ENCODE measurements at places on chromosomes 3 and 15.

GRCh38 chr3:58256061-58256460, 18.5 kb downstream of the ABHD6 start:
- DNase-seq = no peak
- H3K27ac ChIP-seq = no peak overlapping the region
- no peak overlapping the region for H3K4me3 ChIP-seq
- peaks cover 20% of the 10 kb centered on the region for H3K36me3 ChIP-seq

DNA sequence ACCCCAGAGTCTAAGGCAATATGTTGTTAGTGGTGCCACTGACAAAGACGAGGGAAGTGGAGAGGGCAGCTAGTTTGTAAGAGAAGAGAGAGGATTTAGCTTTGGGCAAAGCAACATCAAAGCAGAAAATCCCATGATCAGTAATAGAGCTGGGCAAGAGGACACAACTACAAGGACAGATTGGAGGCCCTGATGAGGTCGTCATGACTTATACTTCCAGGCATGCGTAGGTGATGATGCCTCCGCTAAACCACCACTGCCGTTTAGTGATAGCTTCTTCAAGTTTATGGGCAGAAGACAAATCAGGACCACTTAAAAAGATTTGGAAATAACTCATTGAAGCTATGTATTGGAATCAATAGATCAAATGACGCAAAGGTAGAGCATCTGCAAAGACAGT, 2.6 kb downstream of the HRG start:
- DNase-seq = no peak
- no peak overlapping the region for H3K4me3 ChIP-seq
- no peaks in the 10 kb centered on the region for H3K36me3 ChIP-seq
- H3K4me1 ChIP-seq = no peaks in the 10 kb centered on the region

DNA sequence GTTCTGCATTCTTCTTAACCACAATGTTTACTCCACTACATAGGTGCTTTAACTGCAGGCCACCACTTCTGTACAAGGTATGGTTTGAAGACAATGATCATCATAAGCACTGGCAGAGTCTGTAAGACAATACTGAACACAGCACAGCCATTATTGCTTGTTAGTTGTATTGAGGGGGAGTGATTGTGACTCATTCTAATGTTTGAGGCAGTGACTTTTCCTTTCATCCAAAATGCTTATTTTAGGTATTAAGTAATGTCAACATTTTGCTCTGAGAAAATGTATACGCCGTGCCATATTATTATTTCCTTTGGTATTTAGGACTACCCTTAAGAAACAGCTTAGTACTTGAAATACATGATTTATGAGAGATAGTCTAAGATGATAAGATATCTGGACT, 618.2 kb upstream of the ZNF717 start:
- no peaks in the 10 kb centered on the region for H3K4me1 ChIP-seq
- no peaks in the 10 kb centered on the region for H3K27me3 ChIP-seq
- H3K36me3 ChIP-seq = no peaks in the 10 kb centered on the region

- no peaks in the 10 kb centered on the region for H3K27me3 ChIP-seq
Observed at GRCh38 chr3:152257563-152258035, 11.1 kb upstream of the MBNL1 start.

DNA sequence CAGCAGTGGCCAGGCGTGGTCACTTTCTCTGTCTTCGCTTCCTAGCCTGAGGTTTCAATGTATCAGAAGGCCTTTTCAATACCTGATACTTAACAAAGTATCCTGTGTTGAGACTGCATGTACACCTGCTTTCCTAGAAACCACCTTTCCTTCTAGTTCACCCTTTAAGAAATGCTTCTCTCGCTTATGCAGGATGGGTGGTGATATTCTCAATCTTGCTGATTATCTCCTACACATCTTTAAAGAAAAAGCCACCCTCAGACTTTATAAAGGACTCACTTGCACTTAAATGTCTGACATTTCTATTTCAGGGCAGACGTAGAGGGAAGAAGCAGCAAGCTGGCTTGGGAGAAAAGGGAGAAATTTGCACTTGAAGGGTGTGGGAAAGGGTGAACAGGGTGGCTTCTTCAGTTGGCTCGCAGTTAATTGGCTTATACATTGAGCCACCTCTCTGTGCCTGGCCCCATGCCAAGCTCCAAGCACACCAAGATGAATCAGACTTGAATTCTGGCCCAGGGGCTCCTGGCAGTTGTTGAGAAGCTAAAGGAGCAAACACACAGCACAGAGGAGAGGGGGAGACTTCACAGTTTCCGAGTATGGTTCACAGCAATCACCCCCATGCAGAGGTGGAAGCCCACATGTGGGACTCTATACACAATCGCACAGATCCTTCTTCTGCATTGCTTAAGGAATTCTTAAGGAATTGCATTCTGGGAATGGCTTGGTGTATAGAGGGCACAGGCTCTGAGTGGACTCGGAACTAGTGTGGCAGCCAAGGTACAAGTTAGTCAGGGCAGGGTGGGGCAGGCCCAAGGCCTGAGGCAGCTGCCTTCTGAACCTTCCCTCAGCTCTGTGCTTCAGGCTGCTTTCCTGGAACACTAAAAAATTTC, 1.3 kb downstream of the ARL6IP5 start:
- H3K36me3 ChIP-seq = peaks cover 13% of the 10 kb centered on the region
- DNase-seq = peak; percentile 91
- H3K27me3 ChIP-seq = no peaks in the 10 kb centered on the region
- peak overlapping the region; percentile 85 for H3K4me3 ChIP-seq
- peaks cover 68% of the 10 kb centered on the region for H3K4me1 ChIP-seq

DNA sequence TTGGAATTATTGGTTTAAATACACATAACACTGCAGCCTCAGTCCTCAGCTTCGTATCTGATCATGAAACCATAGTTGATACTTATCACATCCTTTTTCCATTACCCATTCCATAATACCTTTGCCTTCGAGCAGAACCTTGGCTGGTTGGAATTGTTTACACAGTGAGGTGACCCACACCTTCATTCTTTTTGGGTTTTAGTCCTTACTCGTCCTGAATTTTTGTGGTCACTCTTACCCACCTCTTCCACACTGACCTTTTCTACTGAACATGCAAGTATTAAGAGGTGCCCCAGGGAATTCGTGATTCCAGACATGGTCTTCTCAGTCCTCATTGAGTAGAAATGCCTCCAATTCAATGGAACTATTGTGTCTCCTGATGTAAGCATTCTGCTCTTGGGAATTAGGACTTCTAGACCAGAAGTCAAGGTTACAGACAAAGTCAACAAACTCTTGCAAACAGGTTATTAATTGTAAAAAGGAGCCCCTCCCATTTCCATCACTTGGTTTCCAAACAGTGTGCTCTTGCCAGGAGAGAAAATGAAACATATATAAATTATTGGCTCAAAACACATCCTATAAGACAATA, 37.7 kb downstream of the SCN11A start:
- no peaks in the 10 kb centered on the region for H3K27me3 ChIP-seq
- DNase-seq = no peak
- no peak overlapping the region for H3K4me3 ChIP-seq
- H3K36me3 ChIP-seq = no peaks in the 10 kb centered on the region
- H3K27ac ChIP-seq = no peak overlapping the region

DNA sequence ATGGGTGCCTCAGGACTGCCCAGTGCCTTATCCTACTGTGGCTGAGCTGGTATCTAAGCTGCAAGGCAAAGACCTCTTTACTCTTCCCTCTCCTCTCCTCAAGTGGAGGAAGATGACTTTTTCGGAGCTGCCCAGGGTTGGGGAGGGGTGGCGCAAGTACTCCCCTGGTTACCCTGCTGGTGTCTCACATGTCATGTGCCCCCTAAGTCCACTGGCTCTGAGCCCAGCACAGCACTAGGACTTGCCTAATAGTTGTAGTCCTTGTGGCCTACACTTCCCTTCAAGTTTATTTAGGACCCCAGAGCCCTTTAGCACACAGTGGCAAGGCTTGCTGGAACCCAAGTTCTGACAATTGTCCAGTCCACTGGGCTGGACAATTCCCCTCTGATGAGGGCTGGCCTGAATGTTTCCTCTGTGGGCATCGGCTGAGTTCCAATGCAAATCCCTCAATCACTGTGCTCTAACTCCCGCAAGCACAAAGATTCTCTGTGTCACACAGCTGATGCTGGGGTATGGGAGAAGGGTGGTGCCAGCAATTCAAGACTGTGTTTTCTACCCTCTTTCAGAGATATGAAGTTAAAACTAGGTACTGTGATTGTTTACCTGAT, 60.4 kb downstream of the UQCC5 start:
- no peak for DNase-seq
- H3K36me3 ChIP-seq = peaks cover 23% of the 10 kb centered on the region
- H3K27ac ChIP-seq = no peak overlapping the region
- no peaks in the 10 kb centered on the region for H3K4me1 ChIP-seq
- no peak overlapping the region for H3K4me3 ChIP-seq
- H3K27me3 ChIP-seq = no peaks in the 10 kb centered on the region

GRCh38 chr3:196555295-196555694, 13.1 kb downstream of the WDR53 start:
- H3K27ac ChIP-seq = no peak overlapping the region
- DNase-seq = no peak
- no peaks in the 10 kb centered on the region for H3K27me3 ChIP-seq
- peaks cover 22% of the 10 kb centered on the region for H3K36me3 ChIP-seq
- H3K4me1 ChIP-seq = peaks cover 2% of the 10 kb centered on the region

- peak within 1 kb of the TSS; percentile 75 for H3K4me3 ChIP-seq
- no peaks in the 10 kb centered on the region for H3K27me3 ChIP-seq
- peak; percentile 93 for DNase-seq
- H3K4me1 ChIP-seq = peaks cover 32% of the 10 kb centered on the region
- H3K36me3 ChIP-seq = no peaks in the 10 kb centered on the region
- peak within 1 kb of the TSS; percentile 75 for H3K27ac ChIP-seq
Observed at GRCh38 chr3:141486746-141487520, at the start of gene RASA2. Gene RASA2, plus strand, starts transcription at chr3:141487027. Its CDS starts 57 bp downstream, at chr3:141487084.

- no peak overlapping the region for H3K4me3 ChIP-seq
- H3K27ac ChIP-seq = no peak overlapping the region
- no peak for DNase-seq
- no peaks in the 10 kb centered on the region for H3K36me3 ChIP-seq
- no peaks in the 10 kb centered on the region for H3K4me1 ChIP-seq
Observed at GRCh38 chr15:77983708-77984445, 93.6 kb downstream of the TBC1D2B start.

DNA sequence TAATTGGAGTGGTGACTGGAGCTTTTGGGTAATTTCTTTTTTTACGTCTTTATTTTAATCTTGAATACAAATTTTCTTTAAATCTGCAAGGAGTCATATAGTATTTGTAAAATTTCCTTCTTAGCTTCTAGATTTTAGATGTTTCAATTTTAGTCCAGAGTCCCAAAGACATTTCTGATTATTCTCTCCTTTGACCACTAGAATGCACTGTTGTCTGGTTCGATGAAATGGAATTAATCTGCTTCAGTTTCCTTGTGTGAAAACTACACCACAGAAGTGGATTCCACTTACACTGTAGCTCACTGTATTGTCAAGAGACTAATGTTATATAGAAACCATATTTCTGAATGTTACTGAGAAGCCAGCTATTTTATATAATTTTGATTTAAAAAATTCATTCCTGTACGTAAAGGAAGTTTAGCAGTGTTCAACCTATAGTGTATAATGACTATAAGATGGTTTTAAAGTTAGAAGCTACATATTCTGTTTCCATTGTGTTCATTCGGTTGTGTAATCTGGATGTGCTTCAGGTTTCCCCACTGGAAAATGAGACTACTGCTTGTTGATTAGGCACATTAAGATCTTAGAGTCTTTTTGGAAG, 6.1 kb downstream of the GRAMD1C start:
- H3K27ac ChIP-seq = no peak overlapping the region
- no peaks in the 10 kb centered on the region for H3K4me1 ChIP-seq
- H3K27me3 ChIP-seq = no peaks in the 10 kb centered on the region
- no peaks in the 10 kb centered on the region for H3K36me3 ChIP-seq
- no peak for DNase-seq
- H3K4me3 ChIP-seq = no peak overlapping the region

GRCh38 chr15:90583471-90584252, 53.9 kb downstream of the CRTC3 start:
- H3K4me3 ChIP-seq = no peak overlapping the region
- H3K36me3 ChIP-seq = peaks cover 6% of the 10 kb centered on the region
- no peaks in the 10 kb centered on the region for H3K27me3 ChIP-seq

- no peaks in the 10 kb centered on the region for H3K4me1 ChIP-seq
- H3K36me3 ChIP-seq = no peaks in the 10 kb centered on the region
- DNase-seq = no peak
- H3K4me3 ChIP-seq = no peak overlapping the region
- peaks cover 4% of the 10 kb centered on the region for H3K27me3 ChIP-seq
- no peak overlapping the region for H3K27ac ChIP-seq
Observed at GRCh38 chr15:70627734-70628548, 135.4 kb downstream of the UACA start.

DNA sequence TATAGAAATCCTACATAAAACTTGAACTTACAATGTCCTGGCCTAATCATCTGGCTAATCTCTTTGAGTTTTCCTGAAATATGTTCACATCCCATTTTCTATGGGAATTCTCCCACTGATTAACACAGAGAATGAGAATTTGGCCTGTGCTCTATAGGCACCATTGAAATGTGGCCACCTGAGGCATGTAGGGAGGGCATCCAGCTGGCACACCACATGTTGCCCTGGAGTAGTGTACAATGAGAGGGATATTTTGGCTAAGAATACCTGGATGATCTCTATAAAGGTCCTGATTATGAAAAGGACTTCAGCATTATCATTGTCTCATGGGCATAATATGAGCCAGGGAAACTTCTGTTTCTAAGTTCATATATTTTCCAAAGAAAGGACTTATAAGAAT, 324.0 kb downstream of the ZBTB20 start:
- H3K27ac ChIP-seq = no peak overlapping the region
- no peaks in the 10 kb centered on the region for H3K4me1 ChIP-seq
- no peak for DNase-seq
- no peak overlapping the region for H3K4me3 ChIP-seq
- no peaks in the 10 kb centered on the region for H3K27me3 ChIP-seq

- no peak overlapping the region for H3K27ac ChIP-seq
- DNase-seq = no peak
- H3K4me3 ChIP-seq = no peak overlapping the region
- H3K36me3 ChIP-seq = no peaks in the 10 kb centered on the region
- H3K27me3 ChIP-seq = no peaks in the 10 kb centered on the region
Observed at GRCh38 chr3:196216681-196217211, 412 bp downstream of the SLC51A start.

- H3K27me3 ChIP-seq = no peaks in the 10 kb centered on the region
- no peak overlapping the region for H3K4me3 ChIP-seq
- no peaks in the 10 kb centered on the region for H3K4me1 ChIP-seq
- H3K36me3 ChIP-seq = no peaks in the 10 kb centered on the region
- no peak overlapping the region for H3K27ac ChIP-seq
Observed at GRCh38 chr3:131898346-131898745, 136.5 kb downstream of the CPNE4 start.

GRCh38 chr3:197926418-197926817, 23.6 kb upstream of the RPL35A start:
- H3K36me3 ChIP-seq = peaks cover 9% of the 10 kb centered on the region
- no peak for DNase-seq
- H3K27me3 ChIP-seq = no peaks in the 10 kb centered on the region
- no peak overlapping the region for H3K4me3 ChIP-seq
- no peaks in the 10 kb centered on the region for H3K4me1 ChIP-seq
- H3K27ac ChIP-seq = no peak overlapping the region

DNA sequence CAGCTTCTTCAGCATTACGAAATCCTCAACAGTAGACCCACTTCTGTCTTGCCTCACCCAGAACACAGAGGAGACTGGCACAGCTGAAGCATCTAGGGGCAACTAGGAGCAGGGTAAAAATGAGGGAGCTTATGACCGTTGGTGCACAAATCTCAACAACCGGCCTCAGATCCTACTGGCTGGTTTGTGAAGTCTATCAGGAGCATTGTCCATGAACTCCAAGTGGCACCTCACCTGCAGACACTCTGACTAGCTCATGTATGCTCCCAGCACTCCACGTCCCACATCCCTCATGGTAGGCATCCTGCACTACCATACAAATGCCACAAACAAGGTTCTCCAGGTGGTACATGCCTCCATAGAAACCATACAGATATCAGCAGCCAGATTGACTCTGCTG, 163.1 kb downstream of the TLE3 start:
- no peak for DNase-seq
- H3K27ac ChIP-seq = no peak overlapping the region
- no peaks in the 10 kb centered on the region for H3K4me1 ChIP-seq
- no peaks in the 10 kb centered on the region for H3K36me3 ChIP-seq
